ENCODE measurements at places on chromosomes 12 and 14.

DNA sequence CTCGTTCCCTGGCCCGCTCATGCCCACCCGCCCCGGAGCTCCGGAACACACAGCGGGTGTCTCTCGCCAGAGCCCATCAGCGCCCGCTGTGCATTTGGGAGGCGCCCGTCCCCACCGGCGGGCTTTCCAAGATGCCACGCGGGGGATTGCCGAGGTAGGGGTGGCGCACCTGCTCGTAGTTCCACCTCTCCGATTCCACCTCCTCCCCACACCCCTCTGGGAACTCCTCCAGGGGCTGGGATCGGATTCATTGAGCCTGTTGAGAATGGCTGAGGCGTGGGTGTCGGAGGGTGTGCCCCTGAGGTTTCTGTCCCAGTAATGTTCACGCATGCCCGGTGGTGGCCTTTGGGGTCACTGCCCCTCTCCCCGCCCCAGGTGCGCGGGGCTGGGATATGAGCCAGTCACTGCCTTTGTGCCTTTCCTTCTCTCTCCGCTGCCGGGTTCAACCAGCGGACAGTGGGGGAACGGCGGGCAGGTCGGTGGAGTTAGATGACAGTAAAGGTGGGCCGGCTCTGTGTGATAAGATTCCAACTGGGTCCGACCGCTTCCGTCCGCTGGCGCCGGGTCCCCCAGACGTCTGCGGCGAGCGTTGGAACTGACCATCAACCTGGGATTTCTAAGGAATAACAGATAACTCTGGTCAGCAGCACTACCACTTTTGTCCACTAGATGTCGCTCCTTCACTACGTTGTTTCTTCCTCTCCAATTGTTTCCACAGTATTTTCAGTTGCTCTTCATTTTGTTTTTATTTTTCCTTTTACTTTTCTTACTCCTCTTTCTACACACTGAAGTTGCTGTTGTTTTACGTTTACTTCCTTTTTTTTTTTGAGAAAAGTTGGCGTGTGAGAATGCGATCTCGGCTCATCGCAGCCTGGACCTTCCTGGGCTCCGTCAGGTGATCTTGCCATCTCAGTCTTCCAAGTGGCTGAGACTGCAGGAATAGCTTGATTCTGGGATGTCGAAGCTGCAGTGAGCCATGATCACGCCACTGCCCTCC lies 178.1 kb upstream of the ALG10B start:
- DNase-seq, result no peak

DNA sequence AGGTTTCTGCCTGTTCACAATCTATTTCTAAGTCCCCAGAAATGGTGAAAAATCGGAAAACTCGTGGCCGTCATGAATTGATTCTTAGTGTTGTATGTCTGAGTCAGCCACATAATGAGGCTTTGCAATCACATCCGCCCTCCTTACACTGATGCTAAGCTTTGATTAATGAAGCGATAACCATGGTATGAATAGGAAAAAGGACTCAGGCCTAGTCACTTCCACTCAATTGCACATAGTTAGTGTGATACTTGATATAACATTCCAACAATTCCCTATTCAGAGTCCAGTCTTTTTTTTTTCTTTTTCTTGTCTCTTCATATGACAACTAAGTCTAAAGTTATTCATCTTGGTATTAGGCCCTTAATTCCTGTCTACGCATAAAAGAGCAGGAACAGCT lies 1231.0 kb downstream of the VRK1 start:
- no peak for DNase-seq

GRCh38 chr14:24851406-24851805 lies 198.5 kb downstream of the STXBP6 start:
- DNase-seq, result no peak

- no peak for DNase-seq
Observed at GRCh38 chr12:74391283-74391682, 146.4 kb upstream of the ATXN7L3B start.
